ENCODE measurements at places on chromosomes 16 and 17.

DNA sequence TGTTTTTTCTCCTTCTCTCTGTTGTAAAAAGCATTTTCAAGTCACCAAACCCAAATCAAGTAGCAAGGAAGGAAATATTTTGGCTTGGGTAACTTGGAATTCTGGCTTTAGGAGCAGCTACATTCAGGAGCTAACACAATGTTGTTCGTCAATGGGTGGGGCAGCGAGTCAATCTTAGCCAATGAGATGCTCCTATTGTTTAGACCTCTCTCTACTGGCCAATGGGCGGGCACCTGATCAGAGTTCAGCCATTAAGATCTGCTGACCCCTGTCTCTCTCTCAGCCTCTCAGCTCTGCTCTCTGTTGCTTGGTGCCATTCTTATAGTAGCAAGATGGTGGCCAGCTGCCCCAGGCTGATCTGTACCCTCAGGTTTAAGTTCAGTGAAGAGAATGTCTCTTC is 83.2 kb downstream of the IRX3 start:
- DNase-seq = no peak

- no peak for DNase-seq
Observed at GRCh38 chr16:916035-916799, 54.6 kb downstream of the LMF1 start.

DNA sequence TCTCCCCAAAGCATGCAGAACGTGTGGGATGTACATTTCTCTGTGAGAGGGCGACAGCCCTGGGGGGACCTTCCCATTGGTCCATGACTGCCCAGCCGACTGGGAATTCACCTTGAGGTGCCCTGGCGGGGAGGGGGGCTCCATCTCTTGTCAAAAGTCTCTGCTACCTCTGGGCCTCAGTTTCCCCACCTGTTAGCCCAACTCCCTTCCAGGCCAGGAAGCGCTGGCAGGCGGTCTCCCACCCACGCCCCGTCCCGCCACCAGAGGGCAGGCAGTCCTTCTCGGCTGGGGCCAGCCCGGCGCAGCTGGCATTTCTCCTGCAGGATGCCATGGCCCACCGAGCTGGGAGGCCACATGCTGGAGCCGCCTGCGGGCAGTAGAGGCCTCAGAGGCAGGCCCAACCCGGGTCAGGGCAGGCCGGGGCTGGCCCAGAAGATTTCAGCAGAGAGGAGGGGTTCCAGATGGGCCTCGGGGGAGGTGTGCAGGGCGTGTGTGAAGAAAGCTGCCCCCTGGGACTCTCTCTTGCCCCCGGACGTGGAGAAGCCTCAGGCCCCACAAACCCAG is 16.6 kb downstream of the CD7 start:
- peak; percentile 47 for DNase-seq

- no peak for DNase-seq
Observed at GRCh38 chr17:50672831-50673551, 34.7 kb downstream of the ANKRD40 start.

GRCh38 chr16:9123871-9124270 is 32.4 kb downstream of the HAPSTR1 start:
- no peak for DNase-seq

DNA sequence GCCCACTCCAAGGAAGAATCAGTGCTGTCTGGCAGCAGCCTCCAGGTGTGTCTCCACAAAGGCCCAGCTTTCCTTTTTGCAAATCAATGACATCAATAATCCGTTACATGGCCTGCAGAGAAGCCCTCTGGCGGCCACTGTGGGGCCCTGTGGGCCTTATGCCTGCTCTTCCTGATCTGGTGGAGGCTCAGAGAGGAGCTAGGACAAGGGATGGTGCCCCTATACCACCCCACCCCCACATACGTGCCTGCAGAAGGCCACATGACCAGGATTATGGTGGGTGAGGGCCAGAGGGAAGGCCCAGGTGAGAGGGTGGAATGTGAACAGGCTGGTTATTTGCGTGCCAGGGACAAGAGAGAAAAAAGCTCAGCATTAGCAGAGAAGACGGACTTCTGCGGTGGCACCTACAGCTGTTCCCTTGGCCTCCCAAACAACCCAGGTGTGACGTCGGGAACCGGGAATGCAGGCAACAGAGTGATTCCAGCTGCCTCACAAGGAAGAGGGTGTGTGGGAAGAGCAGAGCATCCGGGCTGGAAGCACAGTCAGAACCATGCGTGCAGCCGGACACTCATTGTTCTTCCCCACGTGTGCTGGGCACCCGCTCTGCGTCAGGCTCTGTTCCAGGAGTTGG is 22.5 kb downstream of the EIF4A3 start:
- DNase-seq = no peak

Measured in T-helper 17 cell (primary cell).